ENCODE measurements at places on chromosomes 1 and 21.
A peak's percentile ranks its signal among the peaks of the same experiment; 100 is the strongest.

DNA sequence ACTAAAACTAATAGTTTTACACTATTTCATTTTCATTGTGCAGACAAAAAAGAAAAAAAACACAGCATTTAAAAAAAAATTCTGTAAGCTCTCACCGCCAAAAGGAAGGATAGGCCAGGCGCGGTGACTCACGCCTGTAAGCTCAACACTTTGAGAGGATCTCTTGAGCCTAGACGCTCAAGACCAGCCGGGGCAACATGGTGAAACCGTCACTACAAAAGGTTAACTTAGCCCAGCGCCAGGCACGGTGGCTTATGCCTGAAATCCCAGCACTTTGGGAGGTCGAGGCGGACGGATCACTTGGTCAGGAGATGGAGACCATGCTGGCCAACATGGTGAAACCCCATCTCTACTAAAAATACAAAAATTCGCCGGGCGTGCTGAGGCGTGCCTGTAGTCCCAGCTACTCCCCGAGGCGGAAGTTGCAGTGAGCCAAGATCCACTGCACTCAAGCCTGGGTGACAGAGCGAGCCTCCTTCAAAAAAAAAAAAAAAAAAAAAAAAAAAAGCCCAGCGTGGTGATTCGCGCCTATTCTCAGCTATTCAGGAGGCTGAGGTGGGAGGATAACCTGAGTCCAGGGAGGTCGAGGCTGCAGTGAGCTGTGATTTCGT is 14.3 kb upstream of the SPEN start:
- no peak for DNase-seq

- no peak for DNase-seq
These were observed 44.8 kb downstream of the NRDC start for GRCh38 chr1:51833700-51834099.

DNA sequence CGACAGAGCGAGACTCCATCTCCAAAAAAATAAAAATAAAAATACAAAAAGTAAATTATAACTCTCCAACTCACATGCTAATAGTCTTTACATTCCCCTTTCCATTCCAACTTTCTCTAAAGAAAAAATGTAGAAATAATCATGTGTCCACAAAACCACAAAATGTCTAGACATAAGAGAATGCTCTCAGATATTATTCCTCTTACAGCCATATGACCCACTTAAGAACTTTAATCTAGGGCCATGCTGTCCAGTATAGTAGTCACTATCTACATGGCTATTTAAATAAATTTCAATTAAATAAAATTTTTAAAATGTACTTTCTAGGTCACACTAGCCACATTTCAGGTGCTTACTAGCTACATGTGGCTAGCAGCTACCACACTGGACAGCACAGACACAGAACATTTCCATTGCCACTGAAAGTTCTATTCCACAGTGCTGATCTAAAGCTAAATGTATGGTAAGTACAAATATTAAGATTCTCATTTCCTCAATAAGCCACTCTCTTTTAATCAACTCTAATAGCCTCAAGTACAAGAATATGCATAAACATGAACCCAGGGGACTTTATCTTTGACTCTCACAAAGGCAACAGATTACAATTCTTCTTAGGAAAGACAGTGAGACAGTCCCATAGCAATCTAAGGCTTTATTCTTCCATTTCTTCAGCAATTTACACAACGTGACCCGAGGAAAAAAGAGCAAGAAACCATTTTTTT is 138.6 kb downstream of the RERE start:
- DNase-seq, result no peak

DNA sequence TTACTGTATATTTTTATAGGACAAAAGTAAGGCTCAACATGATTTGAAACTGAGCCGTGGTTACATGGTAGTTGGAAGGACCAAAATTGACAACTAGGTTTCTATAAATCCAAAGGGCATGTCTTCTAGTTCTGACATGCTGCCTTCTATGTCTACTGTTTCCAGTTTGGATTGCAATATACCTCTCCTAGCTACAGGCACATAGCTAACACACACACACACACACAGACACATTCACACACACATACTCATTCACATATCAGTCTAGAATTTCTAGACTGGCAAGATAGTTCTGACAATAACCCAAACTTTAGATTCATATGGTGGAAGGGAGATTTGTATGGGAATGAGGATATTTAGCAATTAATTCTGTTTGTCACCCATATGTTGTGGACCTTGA is 544.8 kb upstream of the CAMK1G start:
- no peak for DNase-seq

DNA sequence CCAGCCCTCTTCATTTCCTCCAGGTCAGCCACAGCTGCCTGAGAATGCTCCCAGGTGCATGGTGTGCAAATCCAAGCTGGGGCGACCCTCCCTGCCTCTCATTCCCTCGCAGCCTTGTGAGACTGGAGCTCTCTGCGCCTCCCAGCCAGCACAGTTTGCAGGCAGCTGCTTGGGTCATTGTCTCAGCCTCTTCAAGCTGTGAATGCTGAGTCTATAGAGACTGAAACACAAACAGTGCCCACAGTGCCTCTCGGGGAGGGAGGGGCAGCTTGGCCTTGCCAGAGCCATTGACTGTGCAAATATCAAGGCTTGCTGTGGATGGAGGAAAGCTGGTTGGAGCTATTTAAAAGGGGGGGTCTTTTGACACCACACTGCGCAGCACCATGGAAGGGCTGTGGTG is 10.6 kb downstream of the PLXNA2 start:
- no peak for DNase-seq

DNA sequence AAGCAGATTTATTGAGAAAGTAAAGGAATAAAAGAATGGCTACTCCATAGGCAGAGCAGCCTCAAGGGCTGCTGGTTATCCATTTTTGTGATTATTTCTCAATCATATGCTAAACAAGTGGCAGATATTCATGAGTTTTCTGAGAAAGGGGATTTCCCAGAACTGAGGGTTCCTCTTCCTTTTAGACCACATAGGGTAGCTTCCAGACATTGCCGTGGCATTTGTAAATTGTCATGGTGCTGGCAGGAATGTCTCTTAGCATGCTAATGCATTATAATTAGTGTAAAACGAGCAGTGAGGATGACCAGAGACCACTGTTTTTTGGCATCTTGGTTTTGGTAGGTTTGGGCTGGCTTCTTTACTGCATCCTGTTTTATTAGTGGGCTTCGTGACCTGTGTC is 16.8 kb upstream of the FMN2 start:
- no peak for DNase-seq

GRCh38 chr1:222096883-222097282 is 355.0 kb upstream of the DUSP10 start:
- peak; percentile 31 for DNase-seq

- DNase-seq, result peak; percentile 73
These were observed 41.6 kb upstream of the GRHL3 start for GRCh38 chr1:24277420-24278169.

- no peak for DNase-seq
These were observed 18.0 kb downstream of the OPTC start for GRCh38 chr1:203511930-203512329.

DNA sequence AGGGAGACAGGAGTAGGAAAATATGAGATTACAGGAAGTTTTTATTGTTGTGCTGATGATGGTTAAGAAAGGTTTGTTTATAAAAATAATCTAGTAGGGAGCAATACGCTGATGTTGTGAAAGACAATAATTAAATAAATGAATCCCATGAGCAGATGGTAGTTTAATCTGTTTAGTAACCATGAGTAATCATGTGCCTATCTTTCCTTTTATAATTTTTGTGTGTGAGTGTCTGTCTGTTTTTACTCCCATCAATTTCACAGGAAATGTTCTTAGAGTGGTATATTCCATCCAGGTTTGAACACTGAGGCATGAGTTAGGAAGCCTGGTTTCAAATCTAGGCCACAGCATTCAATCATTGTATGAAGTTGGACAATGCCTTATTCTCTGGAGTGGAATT is 180.5 kb downstream of the OLFM3 start:
- DNase-seq, result no peak

DNA sequence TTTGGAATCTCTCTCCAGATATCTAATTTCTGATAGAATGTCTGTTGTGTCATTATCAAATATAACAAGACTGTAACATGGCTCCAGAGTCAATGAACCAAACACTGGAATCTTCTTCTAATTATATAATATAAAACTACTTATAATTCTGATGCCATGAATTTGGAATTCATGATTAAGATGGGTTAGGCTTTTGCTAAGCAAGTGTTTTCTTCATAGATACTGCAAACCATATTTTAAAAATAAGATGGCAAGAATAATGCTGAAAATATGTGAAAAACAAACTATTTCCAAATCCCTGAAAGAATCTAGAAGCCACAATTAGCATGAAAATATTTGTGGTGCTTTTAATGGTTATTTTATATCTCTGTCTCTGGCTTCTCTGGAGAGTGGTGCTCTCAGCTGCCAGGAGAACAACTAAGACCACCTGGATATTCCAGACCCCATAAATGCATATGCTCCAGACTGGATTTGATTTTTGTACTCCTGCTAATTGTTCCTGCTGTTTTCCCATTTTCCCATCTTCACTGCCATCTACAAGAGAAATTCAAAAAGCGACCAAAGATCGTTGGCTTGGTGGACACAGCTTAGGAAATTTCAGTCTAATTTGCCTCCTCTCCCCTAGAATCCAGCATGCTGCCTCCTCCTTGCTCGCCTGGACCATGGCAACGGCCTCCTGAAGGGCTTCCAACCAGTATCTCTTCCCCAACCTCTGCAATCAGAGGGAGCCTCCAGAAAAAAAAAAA is 418.9 kb downstream of the SETD4 start:
- DNase-seq, result no peak

- peak; percentile 51 for DNase-seq
These were observed 332.1 kb downstream of the PTPRC start for GRCh38 chr1:198970916-198971315.

- DNase-seq, result no peak
These were observed 50.4 kb upstream of the FCRL4 start for GRCh38 chr1:157648317-157648716.

DNA sequence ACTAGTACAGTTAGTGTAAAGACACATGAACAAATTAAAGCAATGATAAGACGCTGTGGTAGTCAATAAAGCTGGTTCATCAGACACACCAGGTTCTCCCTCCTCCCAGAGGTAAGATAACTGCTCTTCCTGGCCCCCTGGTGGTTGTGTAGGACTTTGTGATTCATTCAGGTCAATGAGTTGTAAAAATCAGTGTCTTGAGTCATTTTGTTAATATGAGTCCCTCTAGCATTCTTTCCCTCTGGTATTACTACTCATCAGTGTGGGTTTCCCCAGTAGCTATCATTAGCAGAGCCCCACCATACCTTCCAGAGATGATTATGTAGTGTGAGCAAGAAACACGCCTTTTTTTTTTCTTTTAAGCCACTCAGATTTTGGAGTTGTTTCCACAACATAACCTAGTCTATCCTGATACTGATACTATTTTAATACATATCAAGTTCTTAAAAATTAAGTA is 3.6 kb upstream of the SETDB1 start:
- peak; percentile 86 for DNase-seq

GRCh38 chr1:112841825-112842224 is 114.2 kb downstream of the SLC16A1 start:
- DNase-seq, result no peak

DNA sequence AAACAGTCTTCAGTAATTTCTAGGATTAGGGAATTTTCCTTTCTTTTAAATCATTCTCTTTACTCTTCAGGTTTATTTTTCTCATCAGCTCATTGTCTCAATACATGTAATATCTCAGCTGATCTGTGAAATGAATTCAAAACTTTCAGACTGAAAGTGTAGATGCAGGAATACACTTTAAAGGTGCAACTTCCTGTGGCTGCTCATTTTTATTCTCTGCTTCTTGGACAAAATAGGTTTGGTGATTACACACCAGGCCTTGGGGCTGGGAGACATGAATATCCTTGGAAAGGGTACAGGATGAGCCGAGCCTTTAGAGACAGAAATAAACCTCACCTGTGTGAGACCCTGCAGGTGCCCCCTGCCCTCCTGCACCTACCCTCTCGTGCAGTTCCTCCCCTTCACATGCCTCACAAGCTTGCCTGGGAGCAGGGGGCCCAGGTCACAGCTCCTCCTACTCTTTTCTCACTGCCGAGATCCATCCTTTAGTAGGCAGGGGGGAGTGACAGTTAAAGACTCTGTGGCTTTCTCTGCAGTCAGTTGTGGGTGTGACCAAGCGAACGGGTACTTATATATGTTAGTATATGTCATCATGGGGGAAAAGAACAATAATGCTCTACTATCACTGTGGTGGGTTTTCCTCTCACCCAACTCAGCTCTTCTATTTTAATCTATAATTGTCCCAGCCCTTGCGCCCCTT is 23.6 kb downstream of the XCL2 start:
- no peak for DNase-seq
